COR-L47 (cell line): ENCODE measurements at places on chromosomes 7 and 10.

GRCh38 chr10:114174695-114175188 lies 739 bp upstream of the CCDC186 start:
- no peak for DNase-seq

DNA sequence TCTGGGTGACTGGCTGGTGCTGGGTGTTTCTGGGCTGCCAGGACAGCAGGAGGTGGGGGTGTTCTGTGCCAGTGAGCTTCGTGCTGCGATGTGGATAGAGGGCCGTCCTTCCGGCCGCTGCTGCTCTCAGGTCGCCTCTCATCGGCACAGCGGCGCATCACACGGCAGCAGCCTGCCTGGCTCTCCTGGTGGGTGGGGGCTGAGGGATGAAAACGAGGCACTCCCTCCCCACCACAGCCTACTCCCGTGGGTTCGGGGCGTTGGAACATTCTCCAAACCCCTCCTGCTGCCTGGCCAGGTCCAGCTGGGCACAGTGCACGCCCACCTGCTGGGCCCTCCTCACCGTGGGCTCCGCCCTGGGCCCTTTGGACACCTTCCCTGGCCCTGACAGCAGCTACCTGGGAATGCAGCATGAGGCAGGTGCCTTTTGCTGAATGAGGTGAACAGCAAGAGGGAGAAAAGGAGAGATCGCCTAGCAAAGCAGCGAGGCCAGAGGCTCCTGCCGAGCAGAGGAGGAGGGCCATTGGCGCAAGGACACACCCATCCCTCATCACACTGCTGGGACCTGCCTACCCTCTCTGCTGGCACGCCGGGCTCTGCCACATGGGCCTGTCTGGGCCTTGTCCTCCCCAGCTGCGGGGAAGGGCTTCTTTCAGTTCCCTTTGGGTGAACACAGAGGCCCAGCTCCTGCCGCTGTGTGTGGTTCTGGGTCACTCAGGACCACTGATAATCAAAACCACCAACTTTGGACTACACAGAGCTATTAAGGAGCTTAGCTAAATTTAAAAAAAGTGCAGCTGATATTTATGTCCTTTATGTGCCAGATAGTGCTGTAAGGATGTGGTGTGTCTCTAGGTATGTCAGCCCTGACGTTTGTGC lies 33.4 kb downstream of the INPP5A start:
- no peak for DNase-seq

DNA sequence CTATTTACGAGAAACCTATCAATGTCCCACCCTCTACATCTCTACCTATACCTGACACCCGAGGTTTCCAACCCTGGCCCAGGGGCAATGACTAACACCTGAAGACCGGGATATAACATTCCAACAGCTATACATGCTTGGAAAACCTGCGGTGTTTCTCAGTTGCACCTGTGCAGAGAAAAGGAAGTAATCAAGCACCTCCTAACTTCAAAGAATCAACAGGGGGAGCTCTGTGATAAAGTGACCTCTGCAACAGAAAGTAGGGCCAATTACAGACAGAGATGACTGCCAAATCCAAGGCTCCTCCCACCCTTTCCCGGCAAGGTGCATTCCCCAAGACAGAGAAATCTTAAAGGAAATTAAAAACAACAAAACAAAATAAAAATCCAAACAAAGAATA lies 41.3 kb downstream of the CCDC6 start:
- DNase-seq = peak; percentile 61

DNA sequence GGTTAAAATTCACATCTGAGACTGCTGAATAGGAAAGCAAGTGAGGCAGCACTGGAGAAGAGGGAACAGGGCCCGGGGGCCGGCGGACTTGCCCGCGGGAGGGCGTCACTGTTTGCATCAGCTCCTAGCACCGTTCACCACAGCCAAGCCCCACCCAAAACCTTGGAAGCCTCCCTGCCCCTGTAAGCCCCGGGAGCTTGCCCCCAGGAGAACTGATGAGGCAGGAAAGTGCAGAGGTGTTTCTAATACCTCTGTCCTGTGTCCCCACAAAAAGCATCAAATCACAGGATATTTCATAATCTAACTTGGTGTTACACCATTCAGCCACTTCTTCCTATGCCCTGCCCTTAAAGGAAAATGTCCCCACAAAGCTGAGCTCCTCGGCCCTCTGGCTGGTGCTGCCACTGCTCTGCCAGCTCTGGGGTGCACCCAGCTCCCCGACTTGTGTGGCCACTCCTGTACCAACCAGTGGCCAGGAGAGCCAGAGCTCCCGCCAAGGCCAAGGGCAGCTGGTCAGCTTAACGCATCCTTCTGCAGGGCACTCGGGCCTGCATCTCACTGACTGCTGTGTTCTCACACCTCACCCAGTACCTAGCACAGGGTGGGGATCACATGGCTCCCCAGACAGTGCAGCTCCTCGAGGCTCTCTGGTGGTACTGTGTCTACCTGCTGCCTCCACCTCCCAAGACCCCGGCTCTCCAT lies 47.3 kb upstream of the CNPY1 start:
- DNase-seq = no peak

- DNase-seq = no peak
These were observed 92.4 kb downstream of the WNT2 start for GRCh38 chr7:117230276-117231046.

DNA sequence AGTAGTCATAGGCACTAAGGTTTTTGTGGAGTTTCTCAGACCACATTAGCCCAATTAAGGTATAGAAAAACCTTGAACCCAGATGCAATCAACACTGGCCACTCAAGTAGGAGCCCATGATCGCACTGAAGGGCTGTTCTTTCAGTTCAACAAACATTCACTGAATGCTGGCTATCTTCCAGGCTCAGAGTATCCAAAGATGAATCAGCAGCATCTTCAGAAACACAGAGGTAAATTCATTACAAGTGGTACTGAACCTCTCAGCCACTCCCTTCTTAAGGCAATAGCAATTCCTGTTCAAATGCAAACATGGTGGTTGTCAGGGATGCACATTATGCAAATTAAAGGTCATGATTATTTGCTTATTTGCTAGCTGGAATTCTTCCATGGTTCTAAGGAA lies 17.1 kb downstream of the KCNK18 start:
- DNase-seq = no peak

DNA sequence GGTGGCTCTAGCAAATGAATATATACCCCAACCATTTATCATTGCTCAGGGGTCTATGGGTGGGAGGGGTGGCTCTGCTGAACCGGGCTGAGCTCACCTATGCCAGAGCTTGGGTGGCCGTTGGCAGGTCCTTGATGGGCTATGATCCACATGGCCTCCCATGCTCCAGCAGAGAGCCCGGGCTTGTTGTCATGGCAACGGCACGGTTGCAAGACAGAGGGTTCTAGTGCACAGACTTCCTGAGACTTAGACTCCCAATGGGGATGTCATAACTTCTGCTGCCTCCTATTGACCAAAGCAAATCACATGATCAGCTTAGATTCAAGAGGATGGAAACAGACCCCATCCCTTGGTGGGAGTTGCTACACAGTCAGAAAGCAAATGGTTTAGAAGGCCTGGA lies 36.4 kb upstream of the CARD11 start:
- no peak for DNase-seq

DNA sequence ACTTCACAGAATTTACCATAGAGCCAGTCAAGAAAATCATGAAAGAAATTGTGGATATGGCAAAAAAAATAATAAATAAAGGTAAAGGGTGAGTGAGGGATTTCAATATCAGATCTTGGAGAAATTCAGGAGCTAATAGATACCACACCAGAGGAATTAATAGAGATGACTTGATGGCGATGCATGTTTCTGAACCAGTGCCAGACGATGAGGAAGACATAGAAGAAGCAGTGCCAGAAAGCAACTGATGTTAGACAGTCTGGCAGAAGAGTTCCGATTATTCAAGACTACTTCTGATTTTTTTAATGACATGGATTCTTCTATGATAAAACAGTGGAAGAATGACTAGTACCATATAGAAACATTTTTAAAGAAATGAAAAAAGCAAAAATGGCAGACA lies 314.7 kb downstream of the BICC1 start:
- DNase-seq = no peak

- no peak for DNase-seq
These were observed 719.1 kb downstream of the AUTS2 start for GRCh38 chr7:70317356-70317755.
